ENCODE measurements at places on chromosomes 12 and 14.

GRCh38 chr14:77212943-77213678, 31.5 kb downstream of the TMEM63C start:
- no peak for DNase-seq

DNA sequence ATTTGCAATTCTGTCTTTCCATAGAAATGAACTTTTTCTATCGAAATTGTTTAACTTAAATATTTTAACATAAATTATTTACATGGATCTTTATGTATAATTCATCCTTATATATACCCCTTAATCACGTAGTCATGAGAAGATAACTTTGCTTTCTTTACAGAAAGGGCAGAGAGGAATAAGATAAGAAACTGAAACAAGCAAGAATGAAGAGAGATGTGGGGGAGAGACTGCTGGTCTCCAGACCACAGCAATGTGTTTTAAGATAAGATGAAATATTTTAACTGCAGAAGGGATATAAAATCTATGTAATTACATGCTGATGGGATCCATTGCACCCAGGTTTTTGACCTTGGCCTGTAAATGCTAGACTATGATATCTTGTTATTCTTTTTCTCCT, 34.7 kb upstream of the DNM1L start:
- no peak for DNase-seq

- no peak for DNase-seq
Observed at GRCh38 chr14:75059642-75060041, 4.2 kb downstream of the ACYP1 start.

DNA sequence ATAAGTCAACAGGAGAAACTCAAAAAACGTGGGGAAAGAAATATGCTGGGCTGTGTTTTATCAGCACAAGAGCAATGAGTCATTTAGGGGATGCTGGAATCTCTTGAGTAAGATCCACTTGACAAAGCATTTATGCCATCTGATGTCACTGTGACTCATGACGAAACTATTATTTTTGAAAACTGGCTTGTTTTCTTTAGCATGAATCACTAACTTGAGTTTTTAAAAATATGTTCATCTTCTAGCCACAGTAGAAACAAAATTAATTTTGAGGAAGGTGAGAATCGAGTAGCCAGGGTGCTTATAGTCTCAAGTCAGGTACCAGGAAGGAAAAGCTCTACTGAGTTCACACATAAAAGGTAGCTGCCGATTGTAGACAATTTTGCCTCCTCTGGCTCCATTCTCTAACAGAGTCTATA, 456.2 kb upstream of the MGAT4C start:
- DNase-seq: no peak

DNA sequence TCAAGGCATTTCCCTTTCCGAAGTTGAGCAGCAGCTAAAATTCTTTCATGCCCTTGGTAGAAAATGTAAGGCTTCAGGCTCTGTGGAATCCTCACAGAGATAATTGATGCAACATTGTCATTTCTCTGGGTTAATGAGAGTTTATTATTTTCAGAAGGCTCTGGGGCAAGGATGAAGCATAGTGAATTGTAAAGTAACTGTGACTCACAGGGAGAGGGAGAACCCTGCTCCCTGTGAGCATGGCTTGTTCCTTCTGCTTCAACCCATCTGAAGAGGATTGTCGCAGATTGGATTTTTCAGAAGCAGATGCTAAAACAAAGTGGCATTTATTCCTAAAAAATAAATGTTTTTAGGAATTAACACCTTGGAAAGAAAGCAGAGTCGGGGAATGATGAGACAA, 41.2 kb downstream of the APOBEC1 start:
- no peak for DNase-seq

GRCh38 chr12:120399531-120399930, 30.6 kb upstream of the MSI1 start:
- no peak for DNase-seq
